ENCODE measurements at places on chromosomes 6 and 20.

DNA sequence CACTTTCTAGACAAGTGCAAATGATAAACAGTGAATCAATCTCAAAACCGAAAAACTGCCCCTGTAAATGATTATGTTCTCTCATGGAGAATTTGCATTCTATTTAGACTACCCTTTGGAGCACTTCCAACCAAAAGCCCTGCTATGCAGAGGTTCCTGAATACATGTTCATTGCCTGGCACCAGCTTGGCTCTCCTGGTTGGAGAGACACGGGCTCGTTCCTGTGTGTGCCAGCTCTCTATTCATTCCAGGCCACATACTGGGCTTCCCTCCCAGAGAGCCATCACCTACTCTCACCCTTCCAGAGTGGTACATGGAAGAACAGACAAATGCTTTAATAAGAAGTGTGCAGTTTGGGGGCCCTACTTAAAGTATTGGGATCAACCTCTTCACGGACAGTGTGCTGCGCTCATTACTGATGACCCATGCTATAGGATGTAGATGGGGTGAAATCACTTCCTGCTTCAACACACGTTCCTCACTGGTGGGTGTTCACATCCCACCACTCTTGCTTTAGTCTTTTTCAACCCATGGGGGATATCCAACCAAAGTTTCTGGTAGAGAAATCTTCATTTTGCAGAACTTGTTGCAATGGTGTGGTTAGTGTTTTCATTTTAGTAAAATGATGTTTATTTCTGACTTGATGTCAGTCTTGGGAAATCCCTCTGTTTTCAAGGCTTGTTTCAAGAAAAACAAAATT is 38.5 kb upstream of the NAA20 start:
- no peak for DNase-seq

DNA sequence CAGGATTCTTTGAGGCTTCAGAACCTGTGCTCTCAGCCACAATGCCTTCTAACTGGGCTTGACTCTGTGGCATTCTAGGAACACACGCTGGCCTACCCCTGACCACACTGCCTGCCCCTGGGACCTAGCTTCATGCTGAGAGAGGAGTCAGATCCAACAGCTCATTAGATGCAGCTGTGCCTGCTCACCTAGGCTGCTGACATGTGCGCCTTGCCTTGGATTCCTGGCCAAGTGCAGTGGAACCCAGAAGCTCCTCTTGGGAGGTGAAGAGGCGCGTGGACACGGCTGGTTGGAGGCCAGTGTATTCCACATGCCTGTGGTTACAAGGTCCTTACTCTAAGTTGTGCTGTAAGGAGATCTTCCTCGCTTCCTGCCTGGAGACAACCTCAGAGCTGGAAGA is 24.7 kb upstream of the KCNK16 start:
- DNase-seq: no peak

- peak; percentile 40 for DNase-seq
These were observed 425.2 kb downstream of the CD83 start for GRCh38 chr6:14542670-14543366.

DNA sequence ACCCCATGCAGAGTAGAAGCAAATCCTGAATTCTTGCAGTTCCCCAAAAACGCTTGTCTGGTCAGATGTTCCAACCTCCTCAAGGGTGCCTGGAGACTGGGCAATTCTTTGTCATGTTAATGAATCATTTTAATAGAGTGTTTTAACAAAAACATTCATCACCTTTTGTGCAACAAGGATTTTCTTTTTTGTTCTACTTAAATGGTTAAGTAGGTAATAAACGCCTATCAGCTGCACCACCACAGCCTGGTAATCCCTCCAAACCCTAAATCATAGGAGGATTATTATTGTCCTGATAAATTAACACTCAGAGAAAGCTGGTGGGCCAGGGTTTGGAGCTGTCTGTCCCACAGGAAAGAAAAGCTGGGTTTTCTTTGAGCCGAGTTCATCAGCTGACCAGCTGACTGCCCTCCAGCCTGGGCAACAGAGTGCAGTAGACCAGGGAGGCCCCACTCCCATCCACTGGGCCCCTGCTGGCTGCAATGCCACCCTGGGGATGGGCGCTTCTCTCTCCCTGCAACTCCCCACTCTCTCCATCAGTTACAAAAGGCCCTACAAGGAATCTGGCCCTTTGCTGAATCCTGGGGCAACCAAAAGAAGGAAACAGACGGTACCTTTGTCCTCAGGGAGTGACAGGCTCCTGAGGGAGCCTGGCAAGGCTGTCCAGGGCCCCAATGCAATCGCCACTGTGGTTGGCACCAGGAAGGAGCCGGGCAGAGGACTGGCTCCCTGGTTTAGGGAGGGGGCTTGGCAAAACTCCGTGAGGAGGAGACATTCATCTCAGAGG is 23.1 kb upstream of the BMP7 start:
- DNase-seq: no peak

GRCh38 chr6:144145541-144145940 is 4.8 kb upstream of the STX11 start:
- no peak for DNase-seq

GRCh38 chr20:58372806-58373205 is 16.2 kb upstream of the VAPB start:
- no peak for DNase-seq

DNA sequence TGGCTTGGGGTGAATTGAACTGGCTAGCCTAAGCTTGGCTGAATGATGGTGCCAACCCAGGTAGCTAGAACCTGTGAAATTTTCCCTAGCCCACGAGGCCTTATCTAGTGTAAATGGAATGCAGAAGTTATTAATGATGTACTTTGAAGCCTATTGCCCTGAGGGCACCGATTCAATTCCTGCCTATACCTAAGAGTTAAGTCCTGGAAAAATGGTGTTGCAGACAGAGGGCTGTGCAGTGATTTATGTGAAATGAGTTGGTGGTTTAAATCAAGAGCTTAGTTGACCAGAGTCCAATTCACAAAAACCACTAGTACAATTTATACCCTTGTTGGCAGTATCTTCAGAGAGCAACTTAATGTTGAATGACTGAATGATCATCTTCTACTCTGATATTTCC is 373.8 kb upstream of the JAG1 start:
- DNase-seq: no peak

DNA sequence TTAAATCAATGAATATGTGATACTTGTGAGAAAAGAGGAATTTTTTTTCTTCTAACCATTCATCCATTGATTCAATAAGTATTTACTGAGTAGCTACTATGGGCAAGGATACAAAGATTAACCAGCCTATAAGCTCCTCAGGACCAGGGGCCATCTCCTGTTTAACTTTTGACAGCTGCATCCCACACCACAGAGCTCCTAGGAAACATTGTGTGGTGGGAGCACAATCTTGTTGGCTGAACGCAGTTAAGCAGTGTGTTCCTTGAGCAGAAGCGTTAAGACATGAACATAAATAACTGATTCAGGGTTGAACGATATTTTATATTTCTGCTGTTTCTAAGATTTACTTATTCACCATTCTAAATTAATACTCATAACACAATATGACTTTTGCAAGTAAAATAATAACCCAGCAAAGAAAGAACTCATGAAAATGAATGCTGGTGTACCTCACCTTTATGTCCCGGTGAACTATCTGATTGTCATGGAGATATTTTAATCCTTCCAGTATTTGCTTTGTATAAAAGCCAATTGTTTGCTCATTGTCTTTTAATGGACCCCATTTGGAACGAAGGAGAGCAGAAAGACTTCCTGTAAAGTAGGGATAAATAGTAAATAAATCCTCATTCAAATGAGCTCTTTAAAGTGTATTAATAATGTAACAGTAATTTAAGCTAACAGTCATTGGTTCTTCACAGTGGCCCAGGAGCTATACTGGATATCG is 62.6 kb upstream of the MAP7 start:
- DNase-seq: no peak

DNA sequence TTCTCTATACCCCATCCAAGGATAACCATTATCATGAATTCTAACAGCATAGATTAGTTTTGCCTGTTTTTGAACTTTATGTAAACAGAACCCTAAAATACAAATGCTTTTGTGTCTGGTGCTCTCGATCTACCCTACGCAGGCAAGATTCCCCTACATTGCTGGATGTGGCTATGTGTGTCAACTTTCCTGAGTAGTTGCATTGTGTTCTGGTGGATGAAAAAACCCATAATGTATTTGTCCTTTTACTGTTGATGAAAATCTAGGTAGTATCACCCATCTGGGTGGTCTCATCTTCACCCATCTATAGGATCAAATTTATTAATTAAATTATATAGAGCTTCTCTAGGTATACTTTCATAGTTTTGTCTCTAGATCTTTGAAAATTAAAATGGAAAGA is 211.7 kb downstream of the ANKRD60 start:
- DNase-seq: no peak

GRCh38 chr6:10098756-10099528 is 315.9 kb downstream of the TFAP2A start:
- DNase-seq: no peak
